ENCODE measurements at places on chromosomes 6 and 20.

GRCh38 chr20:47362361-47363219 is 6.1 kb upstream of the ZMYND8 start:
- DNase-seq: no peak

DNA sequence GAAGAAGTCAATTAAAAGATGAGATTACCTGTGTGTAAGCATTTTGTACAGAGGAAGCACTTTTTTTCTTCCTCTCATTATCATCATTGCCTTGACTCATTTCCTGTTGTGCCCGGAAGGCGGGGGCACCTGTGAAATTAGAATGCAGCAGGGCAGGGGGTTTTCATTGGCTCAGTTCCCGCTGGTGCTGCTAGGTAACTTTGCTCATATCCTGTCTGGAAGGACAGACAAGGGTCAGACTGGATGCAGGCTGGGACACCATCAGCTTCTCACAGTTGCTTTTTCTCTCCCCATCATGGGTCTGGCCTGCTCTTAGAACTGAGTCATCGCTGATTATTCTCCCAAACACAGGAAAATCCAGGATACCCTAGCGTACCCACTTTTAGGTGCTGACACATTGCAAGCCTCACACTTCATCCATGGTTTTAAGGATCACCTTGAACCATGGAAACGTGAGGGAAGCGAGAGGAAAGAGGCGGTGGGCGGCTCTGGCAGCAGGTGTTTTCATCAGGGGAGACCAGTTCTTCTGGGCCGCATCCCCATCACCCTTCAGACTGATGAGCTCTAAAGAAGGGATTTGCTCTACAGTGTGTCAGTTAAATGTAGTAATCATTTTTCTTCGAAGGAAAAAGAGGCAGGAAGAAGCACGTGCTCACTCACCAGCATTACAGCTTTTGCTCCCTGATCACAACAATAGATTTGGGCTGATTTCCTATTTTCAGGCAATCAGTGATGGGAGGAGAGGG is 195.7 kb upstream of the SASH1 start:
- DNase-seq: peak; percentile 84

- DNase-seq: no peak
Measured at GRCh38 chr6:74734901-74735300, 471.0 kb downstream of the COL12A1 start.

DNA sequence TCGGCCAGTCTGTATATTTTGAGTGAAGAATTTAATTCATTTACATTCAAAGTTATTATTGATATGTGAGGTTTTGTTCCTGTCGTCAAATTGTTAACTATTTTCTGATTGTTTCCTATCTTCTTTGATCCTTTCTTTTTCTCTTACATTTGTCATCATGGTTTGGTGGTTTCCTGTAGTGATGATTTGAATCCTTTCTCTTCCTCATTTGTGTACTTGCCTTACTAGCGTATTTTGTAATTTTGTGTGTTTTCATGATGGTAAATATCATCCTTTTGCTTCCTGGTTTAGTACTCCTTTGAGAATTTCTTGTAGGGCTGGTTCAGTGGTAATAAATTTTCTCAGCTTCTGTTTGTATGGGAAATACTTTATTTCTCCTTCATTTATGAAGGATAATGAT is 151.7 kb upstream of the CEP162 start:
- DNase-seq: no peak

- DNase-seq: no peak
Measured at GRCh38 chr20:57870597-57871236, 160.9 kb upstream of the PMEPA1 start.

DNA sequence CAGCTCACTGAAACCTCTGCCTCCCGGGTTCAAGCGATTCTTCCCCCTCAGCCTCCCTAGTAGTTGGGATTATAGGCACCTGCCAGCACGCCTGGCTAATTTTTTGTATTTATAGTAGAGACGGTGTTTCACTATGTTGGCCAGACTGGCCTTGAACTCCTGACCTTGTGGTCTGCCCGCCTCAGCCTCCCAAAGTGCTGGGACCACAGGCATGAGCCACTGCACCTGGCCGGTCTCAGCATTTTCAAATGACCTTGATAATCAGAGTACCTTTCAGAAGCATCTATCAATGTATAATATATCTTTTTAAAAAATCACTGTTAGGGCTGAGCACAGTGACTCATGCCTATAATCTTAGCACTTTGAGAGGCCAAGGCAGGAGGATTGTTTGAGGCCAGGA is 143.0 kb downstream of the DOK5 start:
- no peak for DNase-seq

DNA sequence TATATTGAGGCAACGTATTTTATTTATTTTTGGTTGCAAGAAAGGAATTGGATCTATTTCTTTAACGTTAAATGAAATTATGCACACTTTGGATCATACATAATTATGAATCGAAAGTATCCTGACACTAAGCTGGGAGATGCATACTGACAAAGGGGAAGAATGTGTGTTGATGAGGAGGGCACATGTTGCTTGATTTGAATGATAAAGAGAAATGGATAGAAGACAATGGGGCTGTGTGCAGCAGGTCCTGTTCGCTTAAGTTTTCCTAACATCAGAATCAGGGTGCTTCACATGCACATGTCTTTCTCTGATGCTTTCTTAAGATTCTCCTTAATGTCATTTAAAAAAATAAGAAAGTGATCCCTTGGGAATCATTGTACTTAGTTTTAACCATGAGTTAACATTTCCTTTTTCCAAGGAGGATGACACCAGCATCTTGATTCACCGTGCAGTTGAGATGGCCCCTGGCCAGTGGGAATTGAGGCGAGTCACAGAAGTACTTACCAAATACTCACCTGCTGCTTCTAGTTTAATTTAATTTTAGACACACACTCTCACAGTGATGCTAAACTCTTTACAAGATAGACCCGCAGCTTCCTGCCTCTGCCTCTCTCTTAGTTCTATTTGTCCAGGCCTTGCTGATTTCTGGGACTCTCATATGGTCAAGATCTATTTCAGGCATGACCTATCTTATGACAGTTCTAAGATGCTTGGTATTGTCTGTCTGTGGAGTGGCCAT is 116.5 kb downstream of the CLIC5 start:
- DNase-seq: peak; percentile 30

DNA sequence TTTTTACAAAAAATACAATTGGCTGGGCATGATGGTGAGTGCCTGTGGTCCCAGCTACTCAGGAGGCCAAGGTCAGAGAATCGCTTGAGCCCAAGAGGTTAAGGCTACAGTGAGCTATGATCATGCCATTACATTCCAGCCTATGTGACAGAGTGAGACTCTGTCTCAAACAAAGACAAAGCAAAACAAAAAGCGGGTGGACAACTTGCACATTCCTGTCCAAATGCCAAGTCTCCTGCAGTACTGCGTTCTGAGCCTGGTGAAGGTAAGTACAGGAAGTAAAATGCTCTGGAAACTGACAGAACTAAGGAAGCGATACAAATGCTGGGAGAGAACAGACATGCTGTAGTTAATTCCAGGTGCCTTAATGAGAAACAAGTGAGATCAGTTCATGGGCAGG is 20.4 kb upstream of the TMEM242 start:
- DNase-seq: peak; percentile 34

DNA sequence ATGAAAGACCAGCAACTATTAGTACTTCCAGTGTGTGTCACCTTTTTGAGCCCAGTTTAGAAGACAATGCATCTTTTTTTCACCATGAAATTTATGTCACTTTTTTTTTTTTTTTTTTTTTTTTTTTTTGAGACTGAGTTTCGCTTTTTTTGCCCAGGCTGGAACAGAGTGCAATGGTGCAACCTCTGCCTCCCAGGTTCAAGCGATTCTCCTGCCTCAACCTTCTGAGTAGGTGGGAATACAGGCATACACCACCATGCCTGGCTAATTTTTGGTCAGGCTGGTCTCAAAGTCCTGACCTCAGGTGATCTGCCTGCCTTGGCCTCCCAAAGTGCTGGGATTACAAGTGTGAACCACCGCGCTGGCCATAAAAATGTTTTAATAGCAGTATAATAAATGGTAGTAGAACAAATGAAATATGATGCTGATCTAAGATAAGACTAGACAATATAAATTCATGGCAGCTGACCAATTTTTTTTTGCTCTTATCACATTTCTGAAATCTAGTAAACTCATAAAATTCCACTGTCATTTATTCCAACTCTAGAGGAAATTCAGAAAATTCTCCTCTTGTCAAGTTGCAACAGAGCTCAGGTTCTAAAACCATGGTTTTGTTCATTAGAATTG is 21.3 kb downstream of the NHSL1 start:
- no peak for DNase-seq
